Renal pelvis (tissue), 12 donors: ENCODE measurements at places on chromosomes 16 and 17. TPM values are rescaled to one million over a fixed set of nuclear protein-coding genes. Genes with fewer than 3 reads are reported as not detected.

DNA sequence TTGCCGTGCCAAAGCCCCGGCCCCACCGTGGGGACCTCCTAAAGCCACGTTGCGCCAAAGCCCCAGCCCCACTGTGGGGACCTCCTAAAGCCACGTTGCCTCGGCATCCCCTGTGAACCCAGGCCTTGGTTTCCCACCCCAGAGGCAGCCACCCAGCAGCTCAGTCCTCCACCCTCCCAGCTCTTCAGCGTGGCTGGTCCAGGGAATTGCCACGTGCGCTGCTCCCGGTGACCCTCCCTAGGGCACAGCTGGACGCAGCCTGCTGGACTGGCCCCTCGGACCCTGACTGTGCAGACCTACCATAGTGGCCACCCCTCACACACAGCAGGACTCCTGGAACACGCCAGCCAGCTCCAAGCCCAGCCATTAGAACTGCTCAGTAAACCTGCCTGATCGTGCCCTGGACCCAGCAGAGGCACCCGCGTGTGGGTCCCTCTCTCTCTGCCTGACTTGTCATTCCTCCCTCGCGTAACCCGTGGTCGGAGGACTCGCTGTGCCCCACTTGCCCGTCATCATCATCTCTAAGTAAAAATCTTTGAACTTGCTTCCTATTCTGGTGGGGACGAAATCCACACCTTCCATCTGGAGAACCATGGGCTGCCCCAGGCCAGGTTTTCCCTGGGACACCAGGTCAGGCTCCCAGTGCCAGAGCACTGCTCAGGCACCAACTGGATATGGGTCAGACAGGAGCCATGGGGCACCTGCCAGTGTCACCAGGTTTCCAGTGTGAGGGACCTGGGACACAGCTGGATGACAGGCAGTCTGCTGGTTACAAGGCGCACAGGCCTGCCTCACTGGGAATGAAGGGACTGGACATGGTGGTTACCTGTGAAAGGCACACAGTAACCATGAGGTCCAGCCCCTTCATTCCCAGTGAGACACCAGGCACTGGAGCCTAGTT lies 5.6 kb downstream of the CIAO3 start:
- DNase-seq, result no peak

- DNase-seq, result no peak
Measured at GRCh38 chr16:12337871-12338655, 361.5 kb downstream of the SNX29 start.

DNA sequence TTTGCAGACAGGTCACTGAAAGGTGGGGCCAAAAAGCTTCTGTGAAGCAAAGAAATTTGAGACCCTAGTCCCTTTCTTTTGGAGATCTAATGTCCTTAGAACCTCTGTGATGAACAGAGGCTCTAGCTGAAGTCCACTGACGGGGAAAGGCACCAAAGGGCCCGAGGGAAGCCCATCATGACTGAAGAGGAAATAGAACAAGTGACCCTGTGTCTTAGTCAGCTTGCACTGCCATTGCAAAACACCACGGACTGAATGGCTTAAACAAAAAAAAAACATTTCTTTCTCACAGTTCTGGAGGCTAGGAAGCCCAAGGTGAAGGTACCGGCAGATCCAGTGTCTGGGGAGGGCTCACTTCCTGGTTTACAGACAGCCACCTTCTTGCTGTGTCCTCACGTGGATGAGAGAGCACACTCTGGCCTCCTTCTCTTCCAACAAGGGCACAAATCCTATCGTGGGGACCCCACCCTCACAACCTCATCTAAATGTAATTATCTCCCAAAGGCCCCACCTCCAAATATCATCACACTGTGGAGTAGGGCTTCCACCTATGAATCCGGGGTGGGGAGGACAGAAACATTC lies 24.3 kb upstream of the ASGR2 start:
- DNase-seq, result no peak

DNA sequence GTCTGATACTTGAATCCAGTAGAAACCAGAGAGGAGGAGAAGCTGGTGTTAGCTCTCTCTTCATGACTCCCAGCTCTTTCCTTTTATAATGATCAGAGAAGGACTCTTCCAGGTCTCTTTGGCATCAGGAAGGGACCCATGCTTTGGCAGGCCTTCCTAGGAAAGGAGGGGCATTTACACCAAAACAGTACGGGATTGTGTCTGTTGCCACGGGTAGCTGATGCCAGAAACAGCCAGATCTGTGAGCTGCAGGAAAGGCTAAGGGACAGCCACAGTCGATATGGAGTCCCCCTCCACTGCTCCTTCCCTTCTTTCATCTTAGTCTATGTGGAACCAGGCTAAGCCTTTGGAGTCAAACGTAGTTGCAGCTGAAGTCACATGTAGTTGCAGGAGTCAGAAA lies 9.3 kb downstream of the CEP295NL start:
- DNase-seq, result no peak

- no peak for DNase-seq
Measured at GRCh38 chr17:13931800-13932460, 137.4 kb upstream of the COX10 start.

DNA sequence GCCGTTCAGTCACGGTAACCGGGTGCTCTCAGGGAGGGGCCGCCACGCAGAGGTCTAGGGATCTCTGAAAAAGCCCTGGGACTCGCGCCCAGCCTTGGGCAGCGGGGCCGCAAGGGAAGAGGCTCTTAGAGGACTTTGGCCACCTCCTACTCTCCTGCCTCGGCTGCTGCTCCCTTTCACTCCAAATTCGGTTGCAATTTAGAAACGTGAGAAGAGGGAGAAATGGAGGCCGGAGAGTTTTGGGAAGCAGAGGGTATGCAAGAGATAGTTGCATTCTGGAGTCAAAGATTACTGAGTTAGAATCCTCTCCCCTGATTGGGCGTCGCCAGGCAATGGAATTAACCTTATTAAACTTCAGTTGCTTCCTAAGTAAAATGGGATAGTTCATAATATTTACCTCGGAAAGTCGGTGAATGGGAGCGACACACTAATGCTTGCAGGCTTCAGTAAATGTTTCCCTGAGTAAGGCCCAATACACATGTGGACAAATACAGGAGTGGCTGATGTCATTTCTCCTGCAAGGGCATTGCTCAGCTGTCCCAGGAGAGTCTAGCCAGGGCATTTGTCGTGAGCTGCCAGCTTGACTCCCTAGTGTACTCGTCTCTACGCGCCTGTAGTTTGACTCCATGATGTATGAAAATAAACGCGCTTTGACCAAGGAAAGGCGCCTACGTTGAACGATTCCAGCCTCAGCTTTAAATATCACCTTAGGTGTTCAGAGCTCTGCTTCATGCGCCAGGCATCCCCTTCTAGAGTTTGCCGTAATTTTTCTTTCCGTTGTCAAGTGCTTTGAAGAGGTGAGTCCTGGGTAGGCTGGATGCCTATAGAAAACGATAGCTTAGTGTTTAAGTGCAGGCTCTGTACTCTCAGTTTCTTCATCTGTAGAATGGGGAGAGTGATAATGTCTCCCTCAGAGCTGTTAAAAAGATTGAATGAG lies 667 bp downstream of the OGFOD1 start:
- peak; percentile 35 for DNase-seq

DNA sequence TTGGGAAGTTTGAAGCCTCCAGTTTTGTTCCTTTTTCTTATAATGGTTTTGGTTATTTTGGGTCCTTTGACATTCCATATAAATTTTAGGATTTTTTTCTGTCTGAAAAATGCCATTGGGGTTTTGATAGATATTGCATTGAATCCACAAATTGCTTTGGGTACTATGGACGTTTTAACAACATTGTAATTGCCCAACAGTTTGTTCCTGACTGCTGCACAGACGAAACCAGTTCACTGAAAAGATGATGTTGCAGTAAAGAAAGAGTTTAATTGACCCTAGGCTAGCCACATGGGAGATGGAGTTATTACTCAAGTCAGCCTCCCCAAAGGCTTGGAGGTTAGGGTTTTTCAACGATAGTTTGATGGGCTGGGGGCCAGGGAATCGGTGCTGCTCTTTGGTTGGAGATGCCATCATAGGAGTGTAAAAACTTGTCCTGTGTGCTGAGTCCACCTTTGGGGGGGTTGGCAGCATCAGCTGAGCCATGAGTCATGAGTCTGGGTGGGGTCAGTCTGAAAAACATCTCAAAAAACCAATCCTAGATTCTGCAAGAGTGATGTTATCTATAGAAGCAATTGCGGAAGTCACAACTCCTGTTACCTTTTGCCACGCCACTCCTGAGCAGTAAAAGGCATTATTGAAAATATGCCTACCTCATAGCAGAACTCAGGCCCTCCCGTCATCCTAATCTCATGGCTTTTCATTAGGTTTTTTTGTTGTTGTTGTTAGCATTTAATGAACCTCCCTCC lies 2.7 kb upstream of the PRSS41 start:
- no peak for DNase-seq

DNA sequence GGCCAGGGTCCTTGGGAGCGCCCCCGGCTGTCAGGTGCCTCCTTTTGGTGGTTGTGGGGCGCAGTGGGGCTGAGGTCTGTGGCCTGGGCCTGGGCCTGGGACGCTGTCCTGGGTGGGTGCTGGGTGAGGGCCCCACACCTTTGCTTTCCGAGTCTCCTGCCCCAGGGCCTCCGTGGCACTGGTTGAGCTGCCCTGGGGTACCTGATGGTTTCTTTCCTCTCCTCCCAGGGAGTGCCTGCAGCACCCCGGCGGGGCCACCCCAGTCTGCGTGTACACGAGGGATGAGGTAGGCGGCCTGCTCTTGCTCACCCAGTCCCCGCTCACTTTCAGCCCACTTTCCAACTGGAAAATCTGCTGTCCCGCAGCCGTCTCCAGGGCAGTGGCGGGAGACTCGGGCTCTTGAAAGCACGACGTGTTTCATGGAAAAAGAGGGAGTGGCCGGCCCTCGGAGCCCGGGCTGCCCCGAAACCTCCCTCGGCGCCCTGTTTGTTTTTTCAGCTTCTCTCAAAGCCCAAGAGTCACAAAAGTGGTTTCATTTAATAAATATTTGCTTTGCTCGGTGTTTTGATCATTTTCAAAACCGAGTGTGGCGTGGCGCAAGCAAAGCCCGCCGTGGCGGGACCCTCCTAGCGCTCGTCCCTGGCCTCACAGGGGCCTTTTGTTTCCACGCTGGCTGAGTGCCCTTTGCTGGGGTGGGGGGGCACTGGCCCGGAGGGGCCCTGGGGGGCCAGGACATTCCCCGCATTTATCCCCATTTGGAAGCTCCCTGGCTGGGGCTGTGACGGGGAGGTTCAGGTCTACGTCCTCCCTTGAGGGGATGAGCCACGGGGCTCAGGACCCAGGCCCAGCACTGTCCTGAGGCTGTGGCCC lies 17.4 kb downstream of the ASPSCR1 start:
- DNase-seq, result no peak

DNA sequence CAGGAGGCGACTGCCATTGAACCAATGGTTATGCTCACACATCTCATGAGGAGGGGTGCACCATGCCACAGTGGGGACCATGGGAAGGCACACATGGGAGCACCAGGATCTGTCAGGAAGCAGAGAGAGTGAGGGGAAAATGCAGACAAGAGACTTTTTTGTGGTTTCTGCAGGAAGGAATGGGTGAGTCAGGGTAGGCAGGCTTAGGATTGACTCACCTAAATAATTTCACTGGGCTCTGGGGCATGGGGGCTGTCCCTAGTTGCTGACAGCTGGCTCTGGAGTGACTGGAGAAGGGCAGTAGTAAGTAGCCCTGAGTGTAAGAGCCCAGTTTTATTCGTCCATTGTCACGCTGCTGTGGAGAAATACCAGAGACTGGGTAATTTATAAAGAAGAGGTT lies 202.4 kb downstream of the AXIN2 start:
- DNase-seq, result no peak

DNA sequence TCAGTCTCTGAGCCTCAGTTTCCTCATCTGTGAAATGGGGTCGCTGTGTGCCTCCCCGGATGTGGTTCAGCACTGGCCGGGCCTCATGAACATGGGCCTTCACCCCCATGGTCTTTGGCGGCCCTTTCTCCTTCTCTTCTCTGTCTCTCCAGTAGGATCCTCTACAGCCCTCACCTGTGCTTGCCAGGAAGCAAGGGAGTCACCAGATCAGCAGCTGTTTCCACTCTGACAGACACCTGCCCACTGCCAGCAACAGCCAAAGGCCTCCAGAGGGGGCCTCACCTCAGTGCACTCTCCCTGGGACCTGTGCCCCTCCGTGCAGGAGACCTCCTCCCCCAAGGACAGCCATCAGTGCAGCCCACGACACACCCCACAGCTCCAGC lies 89.4 kb downstream of the C16orf78 start:
- DNase-seq, result no peak

DNA sequence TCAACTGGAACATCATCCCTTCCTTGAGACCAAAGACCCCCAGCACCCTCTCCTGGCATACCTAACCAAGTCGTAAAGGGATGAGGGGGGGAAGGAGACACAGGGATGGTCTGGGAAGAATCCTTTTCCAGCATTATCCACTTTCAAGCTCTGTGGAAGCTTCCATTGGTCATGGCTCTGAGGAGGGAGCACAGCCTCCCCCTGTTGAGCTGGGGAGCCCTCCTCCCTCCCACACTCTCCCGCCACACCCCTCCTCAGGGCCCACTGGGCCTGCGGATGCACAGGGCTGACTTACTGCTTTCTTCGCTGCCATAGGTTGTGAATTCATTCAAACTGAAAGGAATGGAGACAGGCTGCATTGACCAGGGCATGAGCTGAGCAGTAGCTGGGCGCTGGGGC lies 12.4 kb downstream of the CSF3 start:
- no peak for DNase-seq

GRCh38 chr17:34156741-34157589 lies 98.1 kb upstream of the CCL2 start:
- DNase-seq, result no peak

DNA sequence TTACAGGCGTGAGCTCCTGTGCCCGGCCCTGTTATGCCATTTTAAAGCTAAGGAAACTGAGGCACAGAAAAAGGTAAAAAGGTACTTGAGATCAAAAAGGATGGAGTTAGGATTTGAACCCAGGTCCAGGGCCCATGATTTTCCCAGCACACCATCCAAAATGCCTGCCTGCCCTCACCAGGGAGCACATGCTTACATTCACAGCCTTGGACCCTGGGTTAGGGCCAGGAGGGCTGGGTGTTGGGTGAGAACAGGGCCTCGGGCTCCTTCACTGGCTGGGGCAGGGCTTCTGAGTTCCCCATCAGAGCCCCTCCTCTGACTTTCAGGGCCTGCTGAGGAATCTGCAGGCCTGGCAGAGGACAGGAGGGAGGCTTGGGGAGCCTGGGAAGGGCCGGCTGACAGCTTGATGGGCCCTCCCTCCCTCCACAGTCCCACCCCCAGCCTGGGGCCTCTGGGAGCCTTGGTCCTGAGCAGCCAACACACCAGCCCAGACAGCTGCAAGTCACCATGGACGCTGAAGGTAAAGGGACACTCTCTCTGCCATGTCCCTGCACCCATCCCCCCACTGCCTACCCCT lies at the start of gene QPRT:
Gene QPRT (plus strand): TSS at position 490 of the 577 bp plus-strand sequence. CDS start 18 bp downstream, at position 508.
- peak; percentile 81 for DNase-seq

Gene LYRM1
- 46.9 TPM for polyA plus RNA-seq

Gene MYH8
- 0.92 TPM for polyA plus RNA-seq

Gene DNASE1L2
- polyA plus RNA-seq, result 1.6 TPM

Gene FZD2
- polyA plus RNA-seq, result 30.7 TPM
